Stimulated activated CD4-positive, alpha-beta T cell treated with anti-CD3 and anti-CD28 coated beads, TNF-alpha, amount 100 ng/mL, for 4 hours (primary cell): ENCODE measurements at places on chromosomes 2 and 18.

GRCh38 chr2:29139152-29139551 is 23.9 kb downstream of the CLIP4 start:
- no peak for DNase-seq

DNA sequence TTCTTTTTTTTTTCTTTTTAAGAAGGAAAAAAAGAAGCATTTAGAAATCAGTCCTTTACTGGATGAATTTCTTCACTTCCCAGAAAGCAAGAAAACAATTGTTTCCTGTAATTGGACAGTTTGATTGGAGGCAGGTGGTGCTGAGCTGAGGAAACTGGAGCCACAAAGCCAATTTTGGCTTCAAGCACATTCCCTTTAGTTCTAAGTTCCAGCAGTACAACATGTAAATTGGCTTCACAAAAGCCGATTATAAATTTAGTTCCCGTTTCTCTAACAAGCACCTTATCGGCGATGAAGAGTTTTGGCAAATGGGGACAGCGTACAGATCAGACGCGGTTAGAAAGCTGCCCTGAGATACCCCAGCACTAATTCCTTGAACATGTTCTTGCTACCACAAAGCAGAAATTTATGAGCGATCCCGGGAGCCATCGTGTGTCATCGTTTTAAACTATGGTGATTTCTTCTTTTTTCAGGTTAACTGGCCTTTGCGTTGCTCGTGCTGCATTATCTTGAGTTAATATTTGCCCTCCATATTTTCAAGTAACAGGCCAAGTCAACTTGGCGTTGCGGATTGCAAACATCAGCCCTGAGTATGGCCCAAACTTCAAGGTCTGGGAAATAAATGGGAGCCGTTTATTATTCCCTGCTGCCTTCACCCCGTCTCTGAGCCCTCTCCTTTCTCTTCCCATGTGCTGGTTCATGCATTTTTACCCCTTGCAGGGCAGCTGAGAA is 190.4 kb upstream of the ID2 start:
- DNase-seq, result no peak

DNA sequence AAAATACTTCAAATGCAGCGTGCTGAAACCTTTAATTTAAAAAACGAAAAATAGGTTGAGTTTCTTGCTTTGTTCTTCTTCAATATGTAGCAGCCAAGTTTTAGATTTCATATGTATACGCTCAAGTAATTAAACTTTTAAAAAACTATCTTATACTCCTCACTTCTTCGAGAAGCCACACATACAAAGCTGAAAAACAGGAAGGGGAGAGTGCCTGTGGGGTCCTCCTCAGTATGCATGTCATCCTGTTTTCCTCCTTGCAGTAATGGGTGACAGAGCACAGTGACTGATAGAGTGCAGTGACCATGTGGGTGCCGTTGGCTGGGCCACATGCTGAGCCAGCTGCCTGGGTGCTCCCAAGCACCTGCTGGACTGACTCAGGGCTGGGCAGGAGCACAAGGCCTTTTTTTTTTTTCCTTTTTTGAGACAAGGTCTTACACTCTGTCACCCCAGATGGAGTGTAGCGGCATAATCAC is 33.3 kb downstream of the UXS1 start:
- DNase-seq, result no peak

GRCh38 chr2:217208867-217209266 is 349.0 kb upstream of the TNP1 start:
- no peak for DNase-seq

- DNase-seq, result no peak
Measured at GRCh38 chr2:110713513-110714362, 18.6 kb upstream of the ACOXL start.

GRCh38 chr2:204542982-204543608 is 2.2 kb upstream of the PARD3B start:
- DNase-seq, result no peak

DNA sequence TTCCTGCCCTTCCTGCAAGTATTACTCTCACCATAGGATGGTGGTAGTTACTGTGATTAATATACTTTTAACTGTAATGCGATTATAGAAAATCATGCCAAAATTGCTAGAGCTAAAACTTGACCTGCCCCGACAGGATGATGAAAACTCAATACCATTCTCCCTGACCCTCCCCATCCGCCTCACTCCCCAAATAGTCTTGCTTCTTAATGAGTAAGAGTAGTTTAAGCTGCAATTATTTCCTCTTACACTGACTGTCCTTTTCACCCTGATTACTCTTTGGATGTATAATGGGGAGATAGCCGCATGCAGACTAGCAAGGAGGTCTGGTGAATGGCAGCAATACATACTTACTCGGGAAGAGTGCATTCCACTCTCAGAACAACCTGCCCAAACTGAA is 269.6 kb upstream of the SIX3 start:
- DNase-seq, result no peak

GRCh38 chr2:112343827-112344585 is 68.6 kb downstream of the ZC3H6 start:
- DNase-seq, result no peak
